NCI-H1436 treated with DMSO at 0.1 percent for 48 hours (cell line): ENCODE measurements at places on chromosomes 12 and 14.

DNA sequence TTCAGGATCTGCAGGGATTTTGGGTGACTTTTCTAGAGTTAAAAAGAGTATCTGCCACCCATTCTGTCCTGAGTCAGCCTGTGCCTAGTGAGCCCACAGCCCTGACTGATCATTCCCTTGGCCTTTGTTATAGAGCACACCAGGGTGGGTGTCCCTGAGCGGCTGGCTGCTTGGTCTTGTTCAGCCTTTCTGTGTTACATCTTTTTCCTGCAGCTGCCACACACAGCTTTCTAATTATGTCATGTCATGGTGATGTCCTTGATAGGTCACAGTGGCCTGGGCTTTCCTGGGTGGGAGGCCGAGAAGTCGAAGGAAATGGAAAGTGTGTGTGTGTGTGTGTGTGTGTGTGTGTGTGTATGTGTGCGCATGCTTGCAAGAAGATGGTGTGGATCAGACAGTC, 293.2 kb upstream of the CRY1 start:
- no peak for DNase-seq

DNA sequence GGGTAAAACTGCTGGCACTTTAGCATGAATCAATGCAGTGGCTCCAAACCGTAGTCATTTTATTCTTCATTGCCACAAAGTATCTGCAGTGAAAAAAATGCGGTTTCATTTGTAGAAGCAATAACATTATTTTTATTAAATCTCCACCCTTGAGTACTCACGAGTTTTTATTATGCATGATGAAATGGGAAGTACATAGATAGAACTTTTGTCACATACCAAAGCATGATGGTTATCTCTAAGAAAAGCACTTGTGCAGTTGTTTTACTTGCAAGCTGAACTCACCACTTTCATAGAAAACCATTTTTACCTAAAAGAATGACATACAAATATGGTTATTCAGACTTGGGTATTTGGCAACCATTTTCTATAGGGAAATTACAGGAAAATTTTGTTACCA, 90.3 kb downstream of the PELI2 start:
- DNase-seq: no peak

DNA sequence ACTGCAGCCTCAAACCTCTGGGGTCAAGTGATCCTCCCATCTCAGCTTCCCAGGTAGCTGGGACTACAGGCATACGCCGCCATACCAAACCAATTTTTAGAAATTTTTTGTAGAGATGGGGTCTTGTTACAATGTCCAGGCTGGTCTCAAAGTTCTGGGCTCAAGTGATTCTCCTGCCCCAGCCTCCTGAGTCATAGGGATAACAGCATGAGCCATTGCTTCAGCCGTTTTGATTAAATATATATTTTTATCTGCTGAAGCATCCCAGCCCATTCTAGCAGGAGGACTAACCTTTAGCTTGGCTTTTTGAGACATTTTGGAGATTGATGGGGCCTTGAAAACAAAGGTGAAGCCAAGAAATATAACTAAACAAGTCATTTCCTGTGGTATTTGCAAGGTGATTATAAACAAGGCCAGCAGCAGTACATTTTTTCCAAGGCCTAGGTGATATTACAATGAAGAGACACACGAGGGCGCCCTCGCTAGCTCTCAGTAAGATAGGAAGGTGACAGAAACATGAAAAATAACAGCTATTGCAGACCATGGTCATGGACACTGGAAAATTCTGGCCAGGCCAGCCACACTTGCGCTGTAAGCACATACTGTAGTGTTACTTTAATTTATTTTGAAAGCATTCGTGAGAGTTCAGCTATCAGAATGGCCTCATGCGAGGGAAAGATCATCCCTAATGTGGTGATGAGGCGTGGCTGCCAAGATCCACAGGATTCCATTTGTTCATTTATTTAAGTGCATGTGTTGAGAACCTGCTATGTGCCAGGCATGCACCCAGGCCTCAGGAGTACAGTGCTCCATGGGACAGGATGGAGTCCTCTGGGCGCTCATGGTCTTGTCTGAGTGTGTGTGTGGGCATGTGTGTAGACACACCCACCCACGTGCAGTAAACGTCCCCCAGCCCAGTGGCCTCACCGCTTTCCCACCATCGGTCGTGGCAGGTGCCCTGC, 63.5 kb downstream of the DGLUCY start:
- no peak for DNase-seq

GRCh38 chr14:60599727-60600126, 49.5 kb downstream of the SIX1 start:
- DNase-seq: no peak

DNA sequence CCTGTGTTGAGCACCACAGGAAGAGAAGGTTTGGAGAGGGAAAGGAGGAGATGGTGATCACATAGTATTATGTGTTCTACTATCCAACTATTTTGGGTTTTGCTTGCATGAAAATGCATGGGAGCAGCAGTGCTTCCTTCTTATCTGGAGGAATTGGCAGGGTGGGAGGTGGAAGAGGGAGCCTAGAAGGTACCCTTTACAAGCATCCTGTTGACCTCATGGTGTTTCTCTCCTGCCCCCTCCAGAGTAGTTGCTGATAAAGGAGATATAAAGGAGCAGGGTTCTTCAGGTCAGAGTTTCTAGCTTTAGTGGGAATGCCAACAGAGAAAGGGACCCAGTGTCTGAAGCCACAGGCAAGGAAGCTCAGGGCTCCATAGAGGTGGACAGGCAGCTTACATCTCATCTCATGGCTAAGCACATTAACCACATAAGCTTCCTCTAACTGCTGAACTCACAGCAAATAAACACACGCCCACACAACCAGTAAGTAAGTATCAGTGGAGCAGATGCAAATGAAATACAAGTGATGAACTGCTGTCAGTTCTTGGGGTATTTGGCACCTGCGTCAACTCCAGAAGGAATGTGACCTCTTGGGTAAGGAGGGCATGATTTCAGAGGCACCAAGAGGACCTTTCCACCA, 174.2 kb upstream of the SLC38A2 start:
- DNase-seq: no peak

- DNase-seq: no peak
Measured at GRCh38 chr14:61486930-61487495, 165.6 kb downstream of the PRKCH start.

GRCh38 chr14:22646570-22647254, 2.6 kb upstream of the OR6J1 start:
- no peak for DNase-seq

DNA sequence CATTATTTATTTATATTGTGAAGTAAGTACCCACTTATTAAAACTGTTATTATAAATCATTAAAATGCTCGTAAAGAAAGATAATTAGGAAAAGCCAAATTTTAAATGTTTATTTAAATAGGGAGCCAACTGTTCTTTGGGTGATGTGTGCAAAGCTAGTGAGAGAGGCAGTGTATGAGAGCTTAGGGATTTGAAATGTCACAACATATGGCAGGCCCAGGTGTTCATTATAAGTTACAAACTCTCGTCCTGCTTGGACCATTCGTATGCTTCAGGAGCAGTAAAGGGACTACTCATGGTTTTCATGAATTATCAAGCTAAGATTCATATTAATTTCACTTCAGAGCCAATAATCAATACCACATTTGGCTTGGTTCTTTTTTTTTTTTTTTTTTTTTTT, 154.5 kb downstream of the TGFB3 start:
- DNase-seq: no peak

- DNase-seq: no peak
Measured at GRCh38 chr14:21026274-21026987, 1.6 kb upstream of the NDRG2 start.

DNA sequence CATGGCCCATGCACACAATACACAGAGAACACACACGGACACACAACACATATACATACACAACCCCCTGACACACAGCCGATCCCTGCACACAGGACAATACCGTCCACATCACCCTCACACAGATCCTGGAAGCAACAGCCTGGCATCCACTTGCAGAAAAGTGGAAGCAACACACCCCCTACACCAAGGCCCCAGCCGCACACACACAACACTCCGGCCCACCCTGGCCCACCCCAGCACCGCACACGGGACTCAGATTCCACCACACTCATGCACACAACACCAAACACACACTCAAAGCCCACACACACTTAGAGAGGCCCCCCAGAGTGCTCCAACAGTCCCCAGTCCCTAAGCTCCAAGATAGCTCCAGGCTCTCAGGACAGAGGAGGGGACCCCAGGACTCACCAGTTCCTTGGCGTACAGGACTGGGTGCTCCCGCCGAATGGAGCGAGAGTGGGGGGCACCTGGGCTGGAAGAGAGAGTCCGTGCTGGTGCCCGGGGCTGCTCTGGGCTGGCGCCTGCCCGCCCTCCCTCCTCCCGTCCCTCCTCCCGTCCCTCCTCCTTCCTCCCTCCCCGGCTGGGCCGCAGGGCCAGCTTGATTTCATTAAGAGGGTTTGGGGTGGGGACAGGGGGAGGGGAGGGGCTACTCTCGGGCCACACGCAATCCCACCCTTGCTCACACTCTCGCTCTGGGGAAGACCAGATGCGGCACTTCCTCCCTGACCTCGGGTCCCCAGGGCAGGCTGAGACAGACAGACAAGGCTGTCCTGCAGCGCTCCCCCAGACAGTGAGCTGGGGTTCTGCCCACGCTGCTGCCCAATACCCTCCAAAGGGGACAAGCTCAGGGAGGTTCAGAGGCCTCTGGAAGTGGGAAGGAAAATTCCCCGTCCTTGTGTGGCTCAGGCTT, at the start of gene TMEM119:
Gene TMEM119, minus strand, starts transcription at position 526 of the 913 bp plus-strand sequence. CDS start 5,701 bp downstream, outside the sequence.
- no peak for DNase-seq

DNA sequence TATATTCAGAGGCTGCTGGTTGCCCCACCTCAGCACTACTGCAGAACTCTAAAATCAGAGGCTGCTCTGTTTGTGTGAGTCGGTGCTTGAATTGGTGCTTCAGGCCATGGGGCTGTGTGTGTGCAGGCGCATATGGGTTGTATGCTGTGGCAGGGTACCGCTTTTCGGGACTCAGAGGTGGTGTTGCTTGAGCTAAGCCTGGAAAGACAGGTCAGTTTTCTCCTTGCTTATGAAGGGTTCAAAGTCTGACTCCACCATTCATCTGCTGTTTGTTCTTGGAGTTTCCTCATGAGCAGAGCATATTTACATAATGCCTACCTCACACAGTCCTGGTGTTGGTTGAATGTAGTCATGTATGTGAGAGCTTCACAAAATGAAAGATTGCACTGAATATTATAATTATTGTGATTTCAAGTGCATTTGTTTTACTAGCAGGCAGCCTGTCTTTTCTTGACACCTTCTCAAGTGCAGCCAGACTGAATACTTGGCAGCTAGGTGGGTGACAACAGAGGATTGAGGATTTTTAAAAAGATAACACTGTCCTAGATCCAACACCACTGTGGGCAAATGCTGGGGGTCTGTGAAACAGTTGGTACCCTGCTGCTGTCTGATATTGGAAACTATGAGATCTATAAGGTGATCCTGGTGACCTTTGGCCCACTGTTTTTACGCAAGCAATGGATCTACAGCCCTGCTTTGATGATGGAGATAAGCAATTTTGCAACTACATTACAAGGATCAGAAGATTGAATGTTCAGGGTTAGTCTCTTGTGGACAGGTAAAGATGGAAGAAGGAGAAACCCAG, 1.0 kb upstream of the ANG start:
- no peak for DNase-seq

GRCh38 chr14:52926953-52927352, 23.9 kb downstream of the FERMT2 start:
- no peak for DNase-seq
